Esophagus muscularis mucosa (tissue), 4 donors: ENCODE measurements at places on chromosomes 5 and 9. TPM values are rescaled to one million over a fixed set of nuclear protein-coding genes. Genes with fewer than 3 reads are reported as not detected.

- no peaks in the 10 kb centered on the region for H3K27me3 ChIP-seq
- H3K27ac ChIP-seq, result no peak overlapping the region
- H3K4me3 ChIP-seq, result no peak overlapping the region
- H3K4me1 ChIP-seq, result no peaks in the 10 kb centered on the region
- H3K36me3 ChIP-seq, result no peaks in the 10 kb centered on the region
- DNase-seq, result no peak
Observed at GRCh38 chr9:4746278-4747030, 5.5 kb upstream of the AK3 start.

ALG2 gene
- 19.5 TPM for total RNA-seq

- no peaks in the 10 kb centered on the region for H3K36me3 ChIP-seq
- no peaks in the 10 kb centered on the region for H3K27me3 ChIP-seq
- no peak for DNase-seq
- H3K4me3 ChIP-seq, result no peak overlapping the region
- no peaks in the 10 kb centered on the region for H3K4me1 ChIP-seq
Observed at GRCh38 chr5:157596487-157596886, 20.9 kb upstream of the ADAM19 start.

GRCh38 chr5:10566543-10567068 is 2.7 kb downstream of the ANKRD33B start:
- no peaks in the 10 kb centered on the region for H3K27me3 ChIP-seq
- H3K27ac ChIP-seq, result peak overlapping the region; percentile 44
- H3K4me3 ChIP-seq, result peak overlapping the region; percentile 69
- no peak for DNase-seq

GRCh38 chr5:177500685-177501522 is 3.5 kb upstream of the PDLIM7 start:
- no peaks in the 10 kb centered on the region for H3K27me3 ChIP-seq
- peak; percentile 95 for DNase-seq
- H3K4me3 ChIP-seq, result no peak overlapping the region
- H3K27ac ChIP-seq, result peak overlapping the region; percentile 12
- H3K4me1 ChIP-seq, result peaks cover 33% of the 10 kb centered on the region

- DNase-seq, result no peak
- H3K36me3 ChIP-seq, result no peaks in the 10 kb centered on the region
- no peaks in the 10 kb centered on the region for H3K4me1 ChIP-seq
Observed at GRCh38 chr9:80890124-80890523, 799.2 kb downstream of the TLE1 start.

GRCh38 chr9:86659413-86660046 is 287.8 kb downstream of the GAS1 start:
- H3K27me3 ChIP-seq, result no peaks in the 10 kb centered on the region
- no peak overlapping the region for H3K27ac ChIP-seq
- no peaks in the 10 kb centered on the region for H3K36me3 ChIP-seq
- H3K4me3 ChIP-seq, result no peak overlapping the region
- no peak for DNase-seq

DNA sequence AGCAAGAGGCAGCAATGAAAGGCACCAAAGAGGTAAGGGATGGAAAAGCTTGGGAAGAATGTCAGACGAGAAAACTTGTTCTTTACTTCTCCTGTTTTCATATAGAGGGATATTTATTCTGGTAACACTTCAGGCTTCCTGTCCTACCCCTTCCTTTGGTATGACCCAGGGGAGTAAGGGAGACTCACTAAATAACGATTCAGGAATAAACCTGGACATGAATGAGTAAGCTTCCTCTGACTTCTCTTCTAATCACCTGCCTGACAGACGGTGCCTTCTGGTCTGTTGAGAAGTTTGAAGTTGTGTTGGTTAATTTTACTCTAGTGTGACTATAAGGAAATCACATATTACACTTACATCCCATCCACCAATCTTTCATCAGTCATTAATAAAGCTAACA is 461.2 kb downstream of the CDH12 start:
- no peak overlapping the region for H3K27ac ChIP-seq
- no peaks in the 10 kb centered on the region for H3K4me1 ChIP-seq
- DNase-seq, result no peak
- no peaks in the 10 kb centered on the region for H3K36me3 ChIP-seq
- no peaks in the 10 kb centered on the region for H3K27me3 ChIP-seq
